ENCODE measurements at places on chromosomes 3 and 15. TPM values are rescaled to one million over a fixed set of nuclear protein-coding genes. Genes with fewer than 3 reads are reported as not detected.

The TMIE gene
- total RNA-seq = 1.8 TPM

The DNAH12 gene
- total RNA-seq = not detected

DNA sequence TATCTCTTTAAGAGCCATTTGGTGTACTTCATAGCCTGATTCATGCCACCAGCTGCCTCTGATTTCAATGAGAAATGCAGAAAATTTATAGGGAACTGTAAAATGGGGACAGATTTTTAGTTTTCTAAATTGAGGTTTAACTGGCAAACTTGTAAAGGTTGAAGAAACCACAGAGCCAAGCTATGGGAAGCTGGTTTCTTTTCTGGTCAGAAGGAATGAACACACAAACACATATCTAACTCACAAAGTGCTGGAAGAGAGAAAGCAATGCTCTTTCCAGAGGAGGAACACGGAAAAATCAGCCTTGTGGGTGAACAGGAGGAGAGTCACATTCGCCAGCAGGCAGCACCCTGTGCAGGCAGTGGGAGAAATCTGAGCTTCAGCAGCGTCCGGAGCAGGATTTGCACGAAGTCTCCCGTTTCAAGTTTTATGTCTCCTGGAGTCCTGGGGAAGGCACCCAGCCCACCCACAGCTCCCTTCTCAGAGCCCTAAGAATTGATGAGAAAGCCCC is 481 bp downstream of the MASP1 start:
- peaks cover 32% of the 10 kb centered on the region for H3K4me1 ChIP-seq
- peak overlapping the region; percentile 50 for H3K4me3 ChIP-seq
- H3K27ac ChIP-seq = peak overlapping the region; percentile 80
- no peaks in the 10 kb centered on the region for H3K36me3 ChIP-seq
- no peaks in the 10 kb centered on the region for H3K27me3 ChIP-seq
- DNase-seq = no peak

DNA sequence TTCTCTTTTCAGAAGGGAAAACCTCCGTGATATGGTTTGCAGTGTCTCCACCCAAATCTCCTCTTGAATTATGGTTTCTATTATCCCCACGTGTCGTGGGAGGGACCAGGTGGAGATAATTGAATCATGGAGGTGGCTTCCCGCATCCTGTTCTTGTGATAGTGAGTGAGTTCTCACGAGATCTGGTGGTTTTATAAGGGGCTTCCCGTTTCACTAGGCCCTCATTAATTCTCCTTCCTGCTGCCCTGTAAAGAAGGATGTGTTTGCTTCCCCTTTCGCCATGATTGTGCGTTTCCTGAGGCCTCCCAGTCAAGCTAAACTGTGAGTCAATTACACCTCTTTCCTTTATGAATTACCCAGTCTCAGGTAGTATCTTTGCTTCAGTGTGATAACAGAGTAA is 692.7 kb upstream of the GRM7 start:
- no peaks in the 10 kb centered on the region for H3K36me3 ChIP-seq
- no peak overlapping the region for H3K27ac ChIP-seq
- no peaks in the 10 kb centered on the region for H3K4me1 ChIP-seq
- no peak for DNase-seq
- no peaks in the 10 kb centered on the region for H3K27me3 ChIP-seq
- H3K4me3 ChIP-seq = no peak overlapping the region

DNA sequence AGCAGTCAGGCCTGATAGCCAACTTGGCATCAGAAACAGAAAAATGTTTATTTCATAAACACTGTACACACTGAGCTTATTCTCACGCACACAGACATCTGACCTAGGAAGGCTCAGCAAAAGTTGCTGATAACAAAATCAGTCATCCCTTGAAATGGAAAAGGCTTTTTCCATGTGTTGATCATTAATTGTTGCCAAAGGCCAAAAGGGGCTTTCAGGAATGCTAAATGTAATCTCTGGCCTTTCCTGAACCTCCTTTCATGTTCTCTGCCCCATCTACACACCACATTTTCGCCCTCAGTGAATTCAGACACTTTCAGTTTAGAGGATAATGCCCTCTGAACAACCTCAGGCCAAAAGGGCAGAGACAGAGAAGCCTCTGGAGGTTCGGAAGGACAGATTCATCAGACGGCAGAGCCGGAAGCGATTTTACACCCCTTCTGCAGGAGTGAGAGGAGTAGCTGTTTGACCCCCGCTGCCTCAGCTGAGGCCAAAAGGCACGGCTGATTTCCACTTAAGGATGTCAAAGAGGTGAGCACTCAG is 14.5 kb downstream of the RTP4 start:
- H3K4me1 ChIP-seq = no peaks in the 10 kb centered on the region
- H3K4me3 ChIP-seq = no peak overlapping the region
- no peaks in the 10 kb centered on the region for H3K36me3 ChIP-seq
- H3K27ac ChIP-seq = no peak overlapping the region

- no peak overlapping the region for H3K4me3 ChIP-seq
- H3K4me1 ChIP-seq = peaks cover 1% of the 10 kb centered on the region
- no peak overlapping the region for H3K27ac ChIP-seq
- H3K27me3 ChIP-seq = no peaks in the 10 kb centered on the region
- H3K36me3 ChIP-seq = no peaks in the 10 kb centered on the region
These were observed 97.3 kb downstream of the ARNT2 start for GRCh38 chr15:80501476-80501875.

The CA12 gene
- 0.49 TPM for total RNA-seq

DNA sequence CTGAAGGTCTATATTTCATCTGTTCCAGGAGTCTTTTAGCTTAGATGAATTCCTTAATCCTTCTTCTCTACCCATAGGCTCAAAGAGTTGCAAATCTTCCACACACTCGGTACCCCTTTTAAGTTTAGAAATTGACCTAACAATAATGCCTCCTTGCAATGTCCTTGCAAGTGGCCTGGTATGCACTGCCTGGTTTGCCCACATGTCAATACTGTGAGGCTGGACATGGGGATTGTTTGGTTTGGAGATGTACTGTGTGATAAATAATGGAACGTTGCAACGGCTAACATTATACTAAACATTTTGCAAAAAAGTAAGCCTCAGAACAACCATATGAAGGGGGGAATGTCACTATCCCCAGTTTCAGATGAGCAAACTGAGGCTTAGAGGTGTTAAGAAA is 22.4 kb upstream of the TPM1 start:
- no peak overlapping the region for H3K4me3 ChIP-seq
- DNase-seq = no peak
- H3K27me3 ChIP-seq = no peaks in the 10 kb centered on the region
- no peak overlapping the region for H3K27ac ChIP-seq
- H3K36me3 ChIP-seq = no peaks in the 10 kb centered on the region
- H3K4me1 ChIP-seq = no peaks in the 10 kb centered on the region

GRCh38 chr3:36729204-36730056 is 34.9 kb downstream of the DCLK3 start:
- H3K36me3 ChIP-seq = no peaks in the 10 kb centered on the region
- no peak for DNase-seq
- H3K4me1 ChIP-seq = no peaks in the 10 kb centered on the region
- H3K27ac ChIP-seq = no peak overlapping the region
- H3K4me3 ChIP-seq = no peak overlapping the region
- H3K27me3 ChIP-seq = no peaks in the 10 kb centered on the region

DNA sequence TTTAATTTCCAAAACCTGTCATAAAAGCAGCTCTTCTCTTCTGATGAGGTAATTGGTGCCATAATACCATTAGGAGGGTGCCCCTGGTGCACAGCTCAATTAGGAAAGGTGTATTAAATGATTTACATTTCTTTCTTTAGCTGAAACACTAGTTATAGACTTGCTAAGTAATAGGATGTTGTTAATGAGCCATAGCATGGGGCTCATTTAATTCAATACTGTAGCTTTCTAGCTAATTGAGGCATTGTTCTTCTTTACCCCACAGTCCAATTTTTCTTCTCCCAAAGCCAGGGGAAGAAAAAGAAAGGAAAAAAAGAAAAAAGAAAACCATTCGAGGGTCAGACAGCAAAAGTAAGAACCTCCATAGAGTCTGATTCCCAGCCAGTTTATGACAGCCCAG is 164.0 kb upstream of the HES1 start:
- no peak for DNase-seq
- H3K27ac ChIP-seq = no peak overlapping the region
- H3K27me3 ChIP-seq = no peaks in the 10 kb centered on the region
- H3K36me3 ChIP-seq = no peaks in the 10 kb centered on the region

DNA sequence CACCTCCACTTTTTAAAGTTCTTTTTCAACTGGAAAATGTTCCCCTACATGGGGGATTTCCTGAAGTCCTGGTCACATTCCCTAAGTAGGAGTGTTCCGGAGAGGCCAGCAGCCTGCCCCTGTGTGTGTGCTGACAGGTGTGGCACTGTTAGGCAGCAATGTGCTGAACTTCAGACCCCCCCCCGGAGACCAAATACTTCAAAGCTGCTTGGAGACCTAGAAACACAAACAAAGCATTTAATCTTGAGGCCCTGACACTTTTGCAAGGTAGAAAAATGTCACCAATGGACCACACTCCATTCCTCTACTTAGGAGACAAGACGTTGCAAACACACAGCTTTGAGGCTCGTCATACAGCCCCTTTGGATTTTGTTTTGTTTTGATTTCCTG is 259.6 kb upstream of the CTNNB1 start:
- no peak for DNase-seq
- no peak overlapping the region for H3K4me3 ChIP-seq
- H3K27ac ChIP-seq = no peak overlapping the region
- H3K27me3 ChIP-seq = no peaks in the 10 kb centered on the region

The ARGFX gene
- total RNA-seq = not detected

The TIMP4 gene
- total RNA-seq = 17.6 TPM

- DNase-seq = peak; percentile 75
- no peaks in the 10 kb centered on the region for H3K36me3 ChIP-seq
- peaks cover 21% of the 10 kb centered on the region for H3K4me1 ChIP-seq
- no peak overlapping the region for H3K4me3 ChIP-seq
These were observed 66.7 kb downstream of the SLC6A1 start for GRCh38 chr3:11059090-11059798.

The SLC35G2 gene
- 4.3 TPM for total RNA-seq

- H3K36me3 ChIP-seq = no peaks in the 10 kb centered on the region
- no peak overlapping the region for H3K27ac ChIP-seq
- no peak overlapping the region for H3K4me3 ChIP-seq
- H3K27me3 ChIP-seq = no peaks in the 10 kb centered on the region
- no peak for DNase-seq
These were observed 176.4 kb downstream of the GBE1 start for GRCh38 chr3:81585056-81585455.

GRCh38 chr3:119550192-119550910 is 9.1 kb downstream of the CD80 start:
- H3K4me3 ChIP-seq = no peak overlapping the region
- H3K27me3 ChIP-seq = no peaks in the 10 kb centered on the region
- DNase-seq = no peak
- no peaks in the 10 kb centered on the region for H3K36me3 ChIP-seq
- H3K4me1 ChIP-seq = no peaks in the 10 kb centered on the region
- no peak overlapping the region for H3K27ac ChIP-seq

DNA sequence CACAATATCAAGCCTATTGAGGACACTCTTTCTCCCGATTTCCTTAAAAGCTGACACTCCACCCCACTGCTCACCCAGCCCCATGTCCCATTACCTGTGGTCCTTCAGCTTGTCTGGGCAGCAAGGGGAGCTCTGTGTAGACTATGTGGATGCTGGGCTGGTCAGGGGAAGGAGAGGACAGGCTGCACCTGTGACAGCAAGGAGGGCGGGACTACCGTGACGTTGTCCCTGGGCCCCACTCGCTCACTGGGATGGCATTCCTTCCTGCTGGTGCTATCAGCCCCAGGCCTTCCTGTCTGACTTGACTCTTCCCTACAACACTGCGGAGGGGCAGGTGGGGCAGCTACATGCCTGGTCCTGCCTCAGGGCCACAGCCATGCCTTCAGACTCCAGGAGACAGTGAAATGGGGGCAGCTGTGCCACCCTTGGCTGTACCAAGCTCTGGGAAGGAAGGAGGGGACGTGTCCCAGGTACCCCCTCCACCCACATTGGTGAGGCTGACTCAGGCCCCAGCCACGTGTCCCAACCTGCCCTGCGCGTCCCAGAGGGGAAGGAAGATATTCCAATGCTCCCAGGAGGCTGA is at the start of gene TMEM40:
TSS of gene TMEM40 (minus strand) at position 163 of the 583 bp plus-strand sequence. CDS start 9,427 bp downstream, outside the sequence.
- H3K4me3 ChIP-seq = no peak within 1 kb of the TSS
- no peak for DNase-seq
- peak within 1 kb of the TSS; percentile 75 for H3K27ac ChIP-seq
- H3K27me3 ChIP-seq = no peaks in the 10 kb centered on the region

GRCh38 chr3:71214797-71215196 is 368.7 kb downstream of the FOXP1 start:
- no peak overlapping the region for H3K4me3 ChIP-seq
- H3K27ac ChIP-seq = no peak overlapping the region
- no peak for DNase-seq
- H3K4me1 ChIP-seq = peaks cover 37% of the 10 kb centered on the region
- H3K27me3 ChIP-seq = no peaks in the 10 kb centered on the region

GRCh38 chr15:31360158-31360561 is 33.5 kb downstream of the KLF13 start:
- DNase-seq = no peak
- H3K27ac ChIP-seq = peak overlapping the region; percentile 63
- H3K27me3 ChIP-seq = no peaks in the 10 kb centered on the region
- H3K4me1 ChIP-seq = peaks cover 79% of the 10 kb centered on the region
- no peak overlapping the region for H3K4me3 ChIP-seq

DNA sequence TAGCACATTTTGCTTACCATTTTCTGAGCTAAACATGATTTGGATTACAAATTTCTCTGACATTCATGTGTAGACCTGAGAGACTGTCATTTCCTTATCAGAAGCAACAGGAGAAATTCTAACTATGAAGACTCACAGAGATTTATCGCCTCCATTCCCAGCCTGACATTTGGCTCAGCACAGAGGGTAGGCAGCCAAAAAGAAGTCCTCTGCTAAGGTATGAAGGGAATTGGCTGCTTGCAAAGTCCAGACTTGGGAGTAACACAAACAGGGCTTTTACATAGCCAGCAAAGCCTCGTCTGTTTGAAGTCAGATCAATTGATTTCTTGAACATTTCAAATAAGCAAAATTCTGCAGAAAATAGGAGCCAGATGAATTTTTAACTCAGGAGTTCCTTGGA is 57.0 kb upstream of the CMSS1 start:
- DNase-seq = no peak
- no peak overlapping the region for H3K4me3 ChIP-seq
- no peak overlapping the region for H3K27ac ChIP-seq
- no peaks in the 10 kb centered on the region for H3K36me3 ChIP-seq

DNA sequence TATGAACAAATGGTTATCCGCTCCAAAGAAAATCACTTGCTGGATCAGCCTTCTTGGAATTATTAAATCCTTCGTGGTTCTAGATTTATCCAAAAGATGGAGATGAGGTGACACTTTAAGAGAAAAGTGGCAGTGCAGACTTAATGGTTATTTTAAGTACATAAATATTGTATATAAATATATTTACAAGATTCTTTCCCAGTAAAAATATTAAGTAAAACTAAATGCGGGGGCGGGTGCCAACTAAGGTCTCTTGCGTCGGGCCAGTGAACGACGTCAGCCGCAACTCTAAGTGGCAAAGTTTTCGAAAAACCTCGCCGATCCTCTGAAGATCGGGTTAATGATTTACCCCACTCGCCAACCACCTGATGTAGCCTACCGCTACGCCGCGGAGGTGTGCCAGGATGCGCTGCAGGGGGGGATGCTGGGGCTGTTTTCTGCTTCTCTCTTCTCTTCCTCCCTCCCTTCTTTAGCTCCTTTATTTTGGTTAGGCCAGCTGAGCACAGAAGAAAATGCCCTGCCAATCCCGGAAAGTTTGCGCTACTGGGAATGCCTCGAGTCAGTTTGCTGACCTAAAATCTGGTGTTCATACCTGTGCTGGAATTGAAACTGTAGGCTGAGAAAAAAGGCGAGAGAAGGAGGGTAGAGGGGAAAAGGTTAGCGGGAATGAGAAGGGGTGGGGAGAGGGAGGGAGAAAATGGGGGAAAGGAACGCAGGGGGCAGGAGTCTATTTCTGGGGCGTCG is 7.6 kb upstream of the FOXB1 start:
- DNase-seq = no peak
- peaks cover 27% of the 10 kb centered on the region for H3K4me1 ChIP-seq
- H3K4me3 ChIP-seq = no peak overlapping the region

The POC1A gene
- total RNA-seq = 1.1 TPM

The CPEB1 gene
- 13.2 TPM for total RNA-seq

All from sigmoid colon (tissue), 7 donors.